ENCODE measurements at places on chromosomes 2 and 18.
A peak's percentile ranks its signal among the peaks of the same experiment; 100 is the strongest.

DNA sequence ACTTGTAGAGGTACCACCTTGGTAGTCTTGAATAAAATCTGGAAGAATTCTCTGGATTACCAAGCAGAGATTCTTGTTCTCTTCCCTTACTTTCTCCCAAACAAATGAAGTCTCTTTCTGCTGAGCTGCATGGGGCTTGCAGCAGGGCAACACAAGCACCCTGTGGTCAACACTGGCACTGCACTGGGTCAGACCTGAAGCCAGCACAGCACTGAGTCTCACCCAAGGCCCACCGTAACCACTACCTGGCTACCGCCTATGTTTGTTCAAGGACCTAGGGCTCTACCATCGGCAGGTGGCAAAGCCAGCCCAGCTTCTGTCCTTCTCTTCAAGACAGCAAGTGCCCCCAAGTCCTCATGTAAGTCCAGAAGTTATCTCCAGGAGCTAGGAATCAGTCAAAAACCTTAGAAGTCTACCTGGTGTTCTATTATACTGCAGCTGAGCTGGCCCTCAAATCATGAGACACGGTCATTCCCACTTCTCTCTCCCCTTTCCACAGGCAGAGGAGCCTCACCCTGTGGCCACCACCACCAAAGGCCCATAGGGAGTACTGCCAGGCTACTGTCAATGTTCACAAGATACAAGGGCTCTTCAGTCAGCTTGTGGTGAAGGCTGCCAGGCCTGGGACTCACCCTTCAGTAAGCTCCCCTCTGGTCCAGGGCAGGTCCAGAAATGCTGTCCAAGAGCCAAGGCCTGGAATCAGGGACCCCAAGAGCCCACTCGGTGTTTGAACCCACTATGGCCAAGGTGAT lies 18.4 kb downstream of the VPS54 start:
- no peak for DNase-seq

DNA sequence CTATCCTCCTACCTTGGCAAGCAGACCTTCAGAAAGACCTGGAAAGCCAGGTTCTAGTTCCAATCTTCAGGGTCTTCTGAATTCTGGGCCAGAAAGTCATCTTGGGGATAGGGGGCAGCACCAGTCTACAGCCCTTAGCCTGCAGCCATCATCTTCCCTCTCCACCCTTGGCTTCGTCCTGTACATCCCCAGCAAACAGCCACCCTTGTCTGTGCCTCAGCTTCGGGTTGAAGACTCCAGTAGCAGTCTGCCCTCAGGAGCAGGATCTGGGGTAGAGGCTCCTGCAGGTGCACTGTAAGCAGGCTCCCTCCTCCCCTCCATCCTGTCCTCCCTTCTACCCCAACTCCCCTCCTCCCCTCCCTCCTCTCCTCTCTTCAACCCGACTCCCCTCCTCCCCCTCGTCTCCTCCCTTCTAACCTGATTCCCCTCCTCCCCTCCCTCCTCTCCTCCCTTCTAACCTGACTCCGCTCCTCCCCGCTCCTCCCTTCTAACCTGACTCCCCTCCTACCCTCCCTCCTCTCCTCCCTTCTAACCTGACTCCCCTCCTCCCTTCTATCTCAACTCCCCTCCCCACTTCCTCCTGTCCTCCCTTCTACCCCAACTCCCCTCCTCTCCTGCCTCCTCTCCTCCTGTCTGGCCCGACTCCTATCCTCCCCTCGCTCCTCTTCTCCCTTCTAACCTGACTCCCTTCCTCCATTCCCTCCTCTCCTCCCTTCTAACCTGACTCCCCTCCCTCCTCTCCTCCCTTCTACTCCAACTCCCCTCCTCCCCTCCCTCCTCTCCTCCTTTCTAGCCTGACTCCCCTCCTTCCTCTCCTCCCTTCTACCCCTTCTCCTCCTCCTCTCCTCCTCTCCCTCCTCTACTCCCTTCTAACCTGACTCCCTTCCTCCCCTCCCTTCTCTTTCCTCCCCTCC lies 90.1 kb upstream of the SMAD2 start:
- DNase-seq: no peak

DNA sequence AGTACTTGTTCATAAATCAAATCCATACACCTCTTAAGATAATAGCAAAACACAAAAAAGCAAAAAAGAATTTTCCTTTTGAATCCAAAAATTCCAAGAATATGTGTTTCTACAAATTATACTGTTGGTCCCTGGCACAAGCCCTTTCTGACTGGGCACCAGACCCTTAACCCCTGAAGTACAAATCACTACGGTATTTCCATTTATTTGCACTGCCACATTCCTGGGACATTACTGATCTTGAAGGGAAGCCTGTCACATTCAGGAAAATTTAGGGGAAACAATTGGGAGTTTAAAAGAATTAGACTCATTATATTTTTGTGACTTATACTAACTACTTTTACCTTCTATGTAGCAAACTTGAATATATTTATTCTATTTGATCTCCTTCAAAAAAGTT lies 98.8 kb downstream of the ZNF521 start:
- no peak for DNase-seq

- DNase-seq: no peak
Observed at GRCh38 chr2:46540496-46541331, 61.3 kb downstream of the TMEM247 start.

GRCh38 chr2:169676850-169677249 lies 17.4 kb downstream of the CFAP210 start:
- DNase-seq: no peak

DNA sequence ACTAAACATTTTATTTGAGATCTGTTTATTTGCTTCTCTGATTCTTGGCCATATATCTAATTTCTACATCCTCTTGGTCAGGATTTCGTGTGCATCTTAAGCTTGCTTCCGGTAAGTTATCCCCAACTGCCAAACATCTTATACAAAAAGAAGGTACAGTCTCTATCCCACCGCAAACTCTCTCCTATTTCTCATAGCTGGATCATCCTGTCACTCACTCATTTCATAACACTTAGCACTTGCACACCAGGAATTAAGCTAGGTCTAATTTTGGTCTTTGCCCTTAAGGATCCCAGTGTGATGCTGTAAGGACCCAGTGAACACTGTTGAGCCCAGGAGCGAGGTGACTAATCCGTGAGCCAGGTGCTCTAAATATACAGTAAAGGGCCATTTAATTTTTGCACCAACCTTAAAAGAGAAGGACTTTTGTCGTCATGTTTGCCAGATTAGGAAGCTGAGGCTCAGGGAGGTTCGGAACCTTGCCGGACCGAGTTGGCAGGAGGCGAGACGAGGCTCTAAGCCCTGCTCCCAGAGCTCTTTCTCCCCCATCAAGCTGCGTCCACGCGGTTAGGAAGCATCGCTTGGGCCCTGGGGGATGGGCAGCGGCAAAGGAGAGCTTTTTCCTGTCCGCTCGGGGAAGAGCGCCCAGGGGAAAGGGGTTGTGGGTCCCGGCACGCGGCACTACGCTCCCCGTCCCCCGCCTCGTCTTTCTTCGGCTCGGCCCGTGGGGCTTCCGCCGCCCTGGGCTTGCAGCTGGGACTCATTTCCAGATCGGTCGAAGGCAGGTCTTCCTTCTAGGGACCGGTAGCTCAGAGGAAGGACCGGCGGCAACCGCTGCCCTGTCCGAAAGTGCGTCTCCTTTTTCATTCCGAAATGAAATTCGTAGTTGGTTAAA lies 4.1 kb upstream of the ITPRIPL1 start:
- DNase-seq: peak; percentile 52

GRCh38 chr2:220417503-220417902 lies 790.1 kb downstream of the SLC4A3 start:
- DNase-seq: no peak

DNA sequence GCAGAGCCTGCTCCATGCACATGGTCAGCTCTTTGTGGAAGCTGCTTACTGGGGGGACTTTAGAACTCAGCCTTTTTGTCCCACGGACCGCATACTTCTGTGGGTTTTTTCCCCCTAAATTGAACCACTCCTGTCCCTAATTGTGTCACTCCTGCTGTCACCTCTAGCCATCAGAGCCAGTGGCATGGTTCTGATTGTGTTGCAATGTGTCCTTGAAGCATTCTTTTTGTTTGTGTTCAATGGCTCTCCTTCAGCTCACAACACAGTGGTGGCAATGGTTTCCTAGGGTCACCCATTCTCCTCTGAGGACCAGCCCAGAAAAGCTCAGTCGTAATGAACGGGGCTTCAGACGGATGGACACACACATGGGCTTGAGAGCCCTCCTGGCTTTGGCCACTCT lies 35.4 kb downstream of the CDCA7 start:
- DNase-seq: no peak

DNA sequence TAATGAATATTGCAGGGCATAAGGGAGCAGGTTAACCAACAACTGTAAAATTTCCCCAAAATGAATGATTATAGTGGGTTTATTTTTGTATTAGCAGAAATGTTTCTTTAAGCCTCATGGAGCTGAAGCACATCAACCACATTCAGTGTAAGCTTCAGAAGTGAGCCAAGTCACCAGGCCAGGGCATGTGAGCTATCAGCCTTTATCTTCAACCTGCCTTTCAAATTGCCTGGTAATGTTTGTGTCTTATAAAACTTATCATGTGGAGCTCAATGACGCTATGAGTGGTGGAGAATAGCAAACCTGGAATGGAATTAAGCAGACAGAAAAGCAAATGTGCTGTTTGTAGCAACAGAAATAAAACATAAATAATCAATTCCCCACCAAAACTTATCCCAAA lies 1068.4 kb downstream of the LRP1B start:
- no peak for DNase-seq

GRCh38 chr2:170101789-170102188 lies 76.2 kb upstream of the MYO3B start:
- DNase-seq: no peak

- DNase-seq: no peak
Observed at GRCh38 chr2:48444404-48444803, 85.5 kb upstream of the STON1 start.

DNA sequence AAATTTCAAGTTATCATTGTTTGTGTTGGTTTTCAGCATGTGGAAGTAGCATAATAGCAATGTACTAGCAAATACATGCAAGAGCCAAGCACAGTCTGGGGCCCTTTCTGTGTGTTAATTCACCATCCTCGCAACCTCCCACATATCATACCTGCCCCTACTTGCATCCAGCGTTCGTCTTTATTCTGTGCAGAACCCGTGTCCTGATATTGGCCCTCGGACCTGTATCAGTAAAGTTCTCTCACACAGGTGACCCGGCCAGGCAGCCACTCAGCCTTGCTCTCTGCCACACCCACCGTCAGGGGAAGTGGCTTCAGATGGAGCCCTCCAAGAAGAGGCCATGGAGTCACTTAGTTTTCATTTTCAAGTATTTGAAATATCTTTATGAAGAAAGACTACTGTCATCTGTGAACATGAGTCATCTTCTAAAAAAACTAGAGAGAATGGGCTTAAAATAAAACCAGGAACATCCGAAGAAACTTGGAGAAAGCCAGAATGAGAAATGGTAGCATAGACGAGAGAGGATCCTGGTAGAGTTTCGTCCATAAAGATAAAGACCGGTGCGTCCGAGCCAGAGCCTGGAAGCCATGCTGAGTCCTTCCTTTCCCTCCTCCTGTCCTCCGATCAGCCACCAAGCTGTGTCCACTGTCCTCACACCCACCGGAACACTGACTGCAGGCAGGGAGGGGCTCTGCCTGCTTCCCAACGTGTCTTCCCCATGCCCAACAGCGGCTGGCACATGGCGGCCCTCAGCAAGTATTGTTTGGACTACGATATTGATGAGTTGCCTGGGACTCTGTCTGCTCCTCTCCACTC lies 57.3 kb upstream of the RPL31 start:
- no peak for DNase-seq

DNA sequence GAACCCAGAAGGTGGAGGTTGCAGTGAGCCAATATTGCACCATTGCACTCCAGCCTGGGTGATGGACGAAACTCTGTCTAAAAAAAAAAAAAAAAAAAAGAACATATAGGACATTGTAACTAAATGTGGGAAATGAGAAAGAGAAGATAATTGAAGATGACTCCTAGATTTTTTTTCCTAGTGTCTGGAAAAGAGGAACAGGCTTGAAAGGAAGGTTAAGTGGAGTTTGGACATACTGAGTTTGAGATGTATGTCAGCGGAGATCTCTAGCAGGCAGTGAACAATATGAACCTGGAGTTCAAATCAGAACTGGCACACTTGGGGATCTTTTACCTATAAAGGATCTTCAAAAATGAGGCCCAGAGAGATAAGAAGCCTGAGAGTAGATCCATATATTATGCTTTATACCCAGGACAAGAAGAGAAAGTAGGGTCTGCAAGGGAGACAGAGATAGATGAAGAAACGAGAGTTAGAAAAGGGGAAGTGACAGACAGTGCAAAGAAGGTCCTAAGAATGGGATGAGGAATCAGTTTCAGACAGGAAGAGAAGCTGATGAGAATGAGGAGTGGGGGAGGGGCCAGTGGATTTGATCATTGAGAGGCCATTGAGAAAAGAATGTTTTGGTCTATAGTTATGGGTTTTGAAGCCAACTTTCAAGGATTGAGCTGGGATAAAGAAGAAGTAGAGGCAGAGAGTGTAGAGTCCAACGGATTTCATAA lies 46.9 kb upstream of the CD28 start:
- DNase-seq: no peak

DNA sequence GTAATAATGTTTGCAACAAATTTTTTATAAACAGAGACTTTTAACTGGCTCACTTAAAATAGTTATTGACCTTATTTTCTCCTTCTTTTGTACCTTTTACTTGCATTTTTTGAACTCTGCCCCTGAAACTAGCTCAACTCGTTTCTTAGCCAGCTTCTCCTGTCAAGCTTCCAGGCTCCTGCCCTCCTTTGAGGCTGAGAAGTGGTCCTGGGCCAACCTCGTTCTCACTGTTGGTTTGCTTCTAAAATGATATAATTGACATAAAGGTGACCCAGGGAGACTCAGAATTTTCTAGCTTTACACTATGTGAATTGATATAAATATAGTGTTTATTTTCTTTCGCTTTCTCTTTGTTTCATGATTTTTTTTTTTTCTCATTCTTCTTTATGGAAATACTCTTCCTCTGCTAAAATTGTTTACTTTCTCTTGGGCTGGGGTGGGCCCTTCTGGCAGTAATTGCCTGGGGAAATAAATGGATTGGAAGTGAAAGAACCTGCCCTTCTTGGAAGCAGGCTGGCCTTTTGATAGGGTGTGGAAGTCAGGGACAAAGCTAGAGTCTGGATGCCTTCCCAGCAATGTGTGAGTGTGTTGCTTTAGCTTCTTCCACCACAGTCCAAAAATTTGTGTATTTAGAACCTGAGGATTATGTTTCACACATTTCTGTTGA lies 30.7 kb downstream of the GPD2 start:
- no peak for DNase-seq

DNA sequence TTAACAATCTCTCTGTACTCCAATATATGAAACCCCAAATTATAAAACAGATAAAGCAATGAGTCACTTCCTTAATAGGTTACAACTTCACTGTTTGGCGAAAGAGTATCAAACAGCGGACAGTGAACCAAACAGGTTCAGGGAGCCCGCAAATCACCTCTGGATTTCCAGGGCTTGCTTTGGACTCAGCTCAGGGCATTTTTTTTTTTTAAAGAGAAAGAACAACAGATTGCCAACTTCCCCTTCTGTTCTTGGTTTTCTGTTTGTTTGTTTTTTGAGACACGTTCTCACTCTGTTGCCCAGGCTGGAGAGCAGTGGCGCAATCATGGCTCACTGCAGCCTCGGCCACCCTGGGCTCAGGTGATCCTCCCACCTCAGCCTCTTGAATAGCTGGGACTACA lies 52.7 kb downstream of the ABCB11 start:
- no peak for DNase-seq

Measured in activated CD4-positive, alpha-beta T cell treated with anti-CD3 and anti-CD28 coated beads, Interleukin-2, amount 50 U/mL, for 48 hours (primary cell).